ENCODE measurements at places on chromosomes 1 and 21.

GRCh38 chr1:61395146-61395800, 312.9 kb downstream of the NFIA start:
- DNase-seq, result no peak

GRCh38 chr21:14384453-14384852, 1.5 kb upstream of the HSPA13 start:
- no peak for DNase-seq

DNA sequence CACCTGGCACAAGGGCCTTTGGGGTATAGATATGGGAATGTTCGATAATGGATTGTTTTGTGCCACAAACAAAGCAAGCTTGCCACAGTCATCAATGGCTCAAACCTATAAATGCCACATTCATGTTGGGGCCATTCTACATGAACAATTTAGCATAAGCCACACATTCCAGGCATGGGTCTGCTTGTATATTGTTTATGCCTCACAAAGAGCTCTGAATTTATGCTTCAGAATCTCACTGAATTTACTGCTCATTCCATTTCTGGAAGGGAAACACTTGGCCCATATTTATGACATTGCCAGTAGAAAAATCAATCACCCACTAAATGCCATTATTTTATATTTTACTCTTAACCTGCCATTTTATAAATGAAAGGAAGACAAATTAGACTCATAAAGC, 6.4 kb downstream of the PCP4 start:
- DNase-seq, result no peak

DNA sequence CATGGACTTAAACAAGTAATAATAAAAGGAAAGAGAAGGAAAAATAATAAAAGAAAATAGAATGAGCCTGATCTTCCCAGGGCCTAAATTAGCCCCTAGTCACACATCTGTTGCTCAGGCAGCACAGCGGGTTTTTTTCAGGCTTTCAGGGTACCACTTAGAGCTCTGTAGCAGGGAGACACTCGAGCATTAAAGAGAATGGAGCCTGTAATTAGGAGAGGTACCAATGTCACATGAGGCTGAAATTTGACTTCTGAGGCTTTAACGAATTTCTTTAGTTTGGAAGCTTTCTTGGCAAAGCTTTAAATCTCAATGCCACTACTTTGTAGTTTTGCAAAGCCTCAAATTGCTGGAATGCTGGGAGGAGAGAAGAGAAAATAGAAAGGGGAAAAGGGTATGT, 116.3 kb downstream of the AK5 start:
- DNase-seq, result no peak

GRCh38 chr1:154198756-154199562, 7.1 kb upstream of the TPM3 start:
- DNase-seq, result peak; percentile 9

- no peak for DNase-seq
Observed at GRCh38 chr1:41807390-41807789, 111.3 kb downstream of the HIVEP3 start.

GRCh38 chr1:223176437-223176836, 33.4 kb upstream of the TLR5 start:
- no peak for DNase-seq

DNA sequence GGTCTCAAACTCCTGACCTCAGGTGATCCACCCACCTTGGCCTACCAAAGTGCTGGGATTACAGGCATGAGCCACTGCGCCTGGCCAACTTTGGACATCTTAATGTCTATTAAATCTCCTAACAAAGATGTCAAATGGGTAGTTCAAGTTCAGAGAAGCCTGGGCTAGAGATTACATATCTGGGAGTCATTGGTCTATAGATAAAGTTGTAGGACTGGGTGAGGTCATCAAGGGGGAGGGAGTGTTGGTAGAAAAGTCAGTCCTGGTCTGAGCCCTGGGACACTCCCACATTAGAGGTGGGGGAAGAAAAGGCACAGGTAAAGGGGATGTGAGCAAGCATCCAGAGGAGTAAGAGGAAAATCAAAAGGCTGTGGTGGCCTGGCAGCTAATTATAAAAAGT, 6.6 kb downstream of the UBIAD1 start:
- no peak for DNase-seq

DNA sequence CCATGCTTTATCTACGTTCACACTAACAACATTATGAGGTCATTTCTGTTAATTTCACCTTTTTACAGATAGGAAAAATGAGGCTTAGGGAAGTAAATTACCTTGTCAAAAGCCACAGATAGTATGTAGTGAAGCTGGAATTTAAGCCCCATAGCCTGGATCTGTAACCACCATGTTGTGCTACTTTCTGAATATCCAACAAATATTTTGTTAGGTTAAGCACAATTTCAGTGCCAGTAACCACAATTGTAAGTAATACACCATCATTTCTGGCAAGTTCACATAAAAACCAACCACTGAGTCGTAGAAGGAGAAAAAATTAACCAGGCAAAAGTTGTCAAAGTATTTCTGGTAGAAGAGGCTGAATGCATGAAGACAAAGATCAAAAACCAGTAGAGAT, 593.1 kb upstream of the CAMK1G start:
- DNase-seq, result no peak

DNA sequence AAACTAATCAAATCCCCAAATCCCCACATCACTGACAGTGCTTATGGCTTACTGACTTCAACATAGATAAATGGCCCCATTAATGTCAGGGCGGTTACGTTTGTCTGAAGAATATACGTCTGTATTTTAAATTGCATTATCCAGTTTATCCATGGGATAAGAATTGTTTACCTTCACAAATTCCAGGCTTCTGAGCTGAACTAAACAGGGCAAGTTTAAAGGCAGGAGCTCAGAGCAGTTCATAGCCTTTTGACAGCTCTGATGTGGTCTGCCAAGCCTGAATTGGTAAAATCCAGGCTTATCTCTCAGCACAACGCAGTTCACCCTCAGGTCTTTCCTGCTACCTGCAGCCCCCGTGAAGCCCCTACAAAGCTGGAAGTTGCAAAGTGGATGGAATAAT, 79.5 kb upstream of the GREM2 start:
- DNase-seq, result no peak

DNA sequence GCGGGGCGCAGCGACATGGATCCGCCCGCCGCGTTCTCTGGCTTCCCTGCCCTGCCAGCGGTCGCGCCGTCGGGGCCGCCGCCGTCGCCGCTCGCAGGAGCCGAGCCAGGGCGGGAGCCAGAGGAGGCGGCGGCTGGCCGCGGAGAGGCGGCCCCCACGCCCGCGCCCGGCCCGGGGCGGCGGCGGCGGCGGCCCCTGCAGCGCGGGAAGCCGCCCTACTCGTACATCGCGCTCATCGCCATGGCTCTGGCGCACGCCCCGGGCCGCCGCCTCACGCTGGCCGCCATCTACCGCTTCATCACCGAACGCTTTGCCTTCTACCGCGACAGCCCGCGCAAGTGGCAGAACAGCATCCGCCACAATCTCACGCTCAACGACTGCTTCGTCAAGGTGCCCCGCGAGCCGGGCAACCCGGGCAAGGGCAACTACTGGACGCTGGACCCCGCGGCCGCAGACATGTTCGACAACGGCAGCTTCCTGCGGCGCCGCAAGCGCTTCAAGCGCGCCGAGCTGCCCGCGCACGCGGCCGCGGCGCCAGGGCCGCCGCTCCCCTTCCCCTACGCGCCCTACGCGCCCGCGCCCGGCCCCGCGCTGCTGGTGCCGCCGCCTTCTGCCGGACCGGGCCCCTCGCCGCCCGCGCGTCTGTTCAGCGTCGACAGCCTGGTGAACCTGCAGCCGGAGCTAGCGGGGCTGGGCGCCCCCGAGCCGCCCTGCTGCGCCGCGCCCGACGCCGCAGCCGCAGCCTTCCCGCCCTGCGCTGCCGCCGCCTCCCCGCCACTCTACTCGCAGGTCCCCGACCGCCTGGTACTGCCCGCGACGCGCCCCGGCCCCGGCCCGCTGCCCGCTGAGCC, 459 bp downstream of the FOXE3 start:
- DNase-seq, result no peak

GRCh38 chr21:37095821-37096220, 22.8 kb downstream of the TTC3 start:
- DNase-seq, result no peak

- no peak for DNase-seq
Observed at GRCh38 chr1:156717351-156717750, 10.9 kb upstream of the METTL25B start.

- no peak for DNase-seq
Observed at GRCh38 chr1:246573491-246573890, 7.2 kb downstream of the CNST start.

GRCh38 chr1:18529714-18530113, 49.0 kb downstream of the KLHDC7A start:
- DNase-seq, result no peak

DNA sequence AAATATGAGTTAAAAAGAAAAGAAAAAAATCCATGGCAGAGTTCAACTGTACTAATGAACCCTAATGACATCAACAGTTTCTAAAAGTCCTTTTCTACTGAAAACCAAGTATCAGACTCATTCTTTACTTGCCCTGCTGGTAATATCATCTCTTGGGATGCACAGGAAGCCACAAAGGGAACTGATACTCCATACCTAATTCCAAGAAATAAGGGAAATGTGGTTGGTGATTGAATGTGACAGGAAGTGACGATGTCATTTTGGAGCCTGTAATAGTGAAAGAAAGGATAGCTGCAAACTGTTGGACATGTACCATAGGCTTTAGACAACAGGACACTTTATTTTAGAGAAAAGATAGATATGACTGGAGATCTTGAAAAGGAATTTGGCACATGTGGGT, 98.7 kb upstream of the VAV3 start:
- no peak for DNase-seq

- no peak for DNase-seq
Observed at GRCh38 chr1:242827538-242827937, 303.0 kb upstream of the PLD5 start.

GRCh38 chr1:77412069-77412819, 130.4 kb downstream of the AK5 start:
- DNase-seq, result no peak

GRCh38 chr1:247841796-247842195, at the start of gene OR11L1:
TSS of gene OR11L1 (minus strand) at chr1:247841896. CDS start at chr1:247841896, 0 bp downstream.
- no peak for DNase-seq

- no peak for DNase-seq
Observed at GRCh38 chr1:92291372-92291999, 7.3 kb downstream of the GLMN start.

DNA sequence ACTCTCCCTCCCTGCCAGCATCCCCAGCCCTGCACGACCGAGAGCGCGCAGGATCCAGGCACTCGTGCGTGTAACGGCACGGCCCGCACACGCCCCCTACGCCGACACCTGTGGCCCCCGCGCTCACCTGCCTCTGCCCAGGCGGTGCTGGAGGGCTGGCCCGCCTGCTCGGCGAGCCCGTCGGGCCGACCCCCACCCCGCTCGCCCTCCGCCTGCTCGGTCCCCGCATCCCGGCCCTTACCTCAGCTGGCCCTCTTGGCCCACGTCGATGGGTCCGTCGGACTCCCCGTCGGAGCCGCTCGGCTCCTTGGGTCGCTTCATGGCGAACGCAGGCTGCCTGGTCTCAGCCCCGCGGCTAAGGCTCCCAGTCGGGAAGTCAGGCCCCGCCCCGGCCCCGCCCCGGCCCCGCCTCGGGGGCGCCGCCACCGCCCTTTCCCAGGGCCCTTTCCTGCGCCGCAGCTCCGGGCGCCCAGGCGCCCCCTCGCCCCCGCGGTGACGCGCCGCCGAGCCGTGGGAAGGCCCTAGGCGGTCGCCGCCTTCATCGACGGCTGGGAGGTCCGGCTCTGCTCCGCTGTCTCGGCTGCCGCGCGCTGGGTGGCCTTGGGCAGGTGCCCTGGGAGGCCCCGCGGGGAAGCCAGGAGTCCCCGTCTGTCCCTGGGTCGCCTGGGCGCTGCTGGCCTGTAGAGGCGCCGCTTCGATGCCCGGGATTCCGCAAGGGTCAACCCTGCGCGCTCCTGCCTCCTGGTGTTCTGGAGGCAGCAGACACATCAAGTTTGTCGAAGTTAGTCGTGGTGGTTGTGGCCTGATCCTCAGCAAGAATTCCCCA, at the start of gene HEYL:
TSS of gene HEYL (minus strand) at position 339 of the 826 bp plus-strand sequence. CDS start at position 321, 18 bp downstream.
- DNase-seq, result peak; percentile 41

- DNase-seq, result no peak
Observed at GRCh38 chr1:150778409-150778808, 12.8 kb upstream of the CTSS start.

- DNase-seq, result no peak
Observed at GRCh38 chr21:45405819-45406762, 1.1 kb downstream of the COL18A1 start.

- DNase-seq, result no peak
Observed at GRCh38 chr1:59412718-59413326, 115.9 kb downstream of the FGGY start.

DNA sequence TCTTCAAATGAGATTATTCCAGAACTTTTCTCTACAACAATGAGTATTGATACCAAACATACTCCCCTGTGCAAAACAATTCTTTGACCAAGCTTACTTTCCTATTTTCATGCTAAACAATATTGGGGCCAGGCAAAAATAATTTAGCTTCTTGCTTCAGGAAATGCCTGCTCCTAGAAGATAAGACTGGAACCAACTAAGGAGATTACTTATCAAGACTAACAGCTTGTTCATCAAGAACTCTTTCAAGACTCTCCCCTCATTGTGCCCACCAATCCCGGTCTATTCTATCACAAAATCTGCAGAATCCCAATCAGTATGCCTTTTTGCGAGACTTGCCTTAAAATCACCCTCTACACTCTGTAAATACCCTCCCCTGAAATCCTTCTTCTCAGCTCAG, 536.6 kb downstream of the RWDD3 start:
- no peak for DNase-seq

DNA sequence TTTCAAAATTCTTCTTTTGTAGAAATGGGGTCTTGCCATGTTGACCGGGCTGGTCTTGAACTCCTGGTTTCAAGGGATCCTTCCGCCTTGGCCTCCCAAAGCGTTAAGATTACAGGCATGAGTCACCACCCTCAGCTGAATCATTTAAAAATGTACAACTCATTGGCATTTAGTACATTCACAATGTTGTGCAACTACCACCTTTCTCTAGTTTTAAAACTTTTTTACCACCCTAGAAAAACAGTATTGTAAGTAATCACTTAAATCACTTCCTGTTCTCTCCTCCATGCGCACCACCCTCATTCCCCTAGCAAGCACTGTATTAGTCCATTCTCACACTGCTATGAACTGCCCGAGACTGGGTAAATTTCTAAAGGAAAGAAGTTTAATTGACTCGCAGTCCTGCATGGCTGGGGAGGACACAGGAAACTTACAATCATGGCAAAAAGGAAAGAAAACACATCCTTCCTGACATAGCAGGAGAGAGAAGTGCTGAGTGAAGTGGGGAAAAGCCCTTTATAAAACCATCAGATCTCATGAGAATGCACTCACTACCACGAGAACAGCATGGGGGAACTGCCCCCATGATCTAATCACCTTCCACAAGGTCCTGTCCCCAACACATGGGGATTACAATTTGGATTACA, 14.4 kb upstream of the THEM5 start:
- DNase-seq, result no peak
